NCI-H510A (cell line): ENCODE measurements at places on chromosomes 11 and 22.

DNA sequence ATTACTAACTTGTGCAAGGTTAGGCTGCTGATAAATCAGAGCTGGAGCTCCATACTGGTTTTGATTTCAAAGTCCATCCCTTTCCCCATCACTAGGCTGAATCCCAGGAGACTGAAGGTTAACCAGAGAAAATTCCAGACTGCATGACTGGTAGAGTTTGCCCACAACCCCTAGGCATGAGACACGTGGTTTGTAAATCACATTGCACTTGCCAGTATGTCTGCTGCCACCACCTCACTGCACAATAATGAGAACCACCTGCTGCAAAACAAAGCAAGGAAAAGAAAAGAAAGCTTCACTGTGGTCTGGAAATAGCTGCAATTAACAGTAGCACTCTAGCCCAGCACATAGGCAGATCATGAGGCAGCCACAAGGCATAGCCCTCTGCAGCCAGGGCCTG lies 67.6 kb upstream of the NTM start:
- DNase-seq: no peak

DNA sequence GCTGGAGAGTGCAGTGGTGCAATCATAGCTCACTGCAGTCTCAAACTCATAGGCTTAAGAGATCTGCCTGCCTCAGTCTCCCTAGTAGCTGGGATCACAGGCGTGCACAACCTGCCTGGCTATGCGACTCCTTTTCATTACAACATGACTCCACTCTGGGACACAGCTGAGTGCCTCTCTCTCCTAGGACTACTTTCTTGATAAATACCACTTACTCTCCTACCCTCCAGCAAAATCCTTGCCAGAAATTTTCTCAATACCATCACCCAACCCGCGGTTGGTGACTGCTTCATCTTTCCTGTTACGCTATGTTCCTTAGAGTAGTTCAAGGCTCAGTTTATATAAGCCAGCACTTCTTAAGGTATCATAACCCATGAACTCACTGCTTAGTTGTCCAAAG lies 26.9 kb downstream of the ARFGAP3 start:
- DNase-seq: no peak

GRCh38 chr22:46969491-46969890 lies 207.0 kb downstream of the TBC1D22A start:
- DNase-seq: no peak

DNA sequence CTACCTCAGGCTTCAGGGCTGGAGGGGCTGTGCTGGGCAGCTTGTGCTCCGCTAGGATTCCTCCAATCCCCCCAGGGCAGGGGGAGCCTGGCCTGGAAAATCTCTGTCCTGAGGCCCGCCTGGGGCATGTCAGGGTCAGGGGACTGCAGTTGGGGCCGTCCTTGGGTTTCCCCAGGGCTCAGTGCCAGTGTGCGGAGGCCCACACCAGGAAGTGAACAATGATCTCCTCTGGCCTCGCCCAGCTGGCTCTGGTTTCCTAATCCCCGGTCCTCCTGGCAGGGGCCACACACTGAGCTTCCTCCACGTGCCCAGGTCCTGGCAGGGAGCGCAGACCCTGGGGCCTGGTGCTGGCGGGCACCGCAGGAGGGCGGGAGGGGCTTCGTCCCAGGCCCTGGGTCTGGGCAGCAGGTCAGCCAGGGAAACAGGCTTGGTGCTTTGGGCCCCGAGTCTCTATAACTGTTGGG lies 1.4 kb upstream of the MUC2 start:
- DNase-seq: no peak

GRCh38 chr22:20853236-20853660 lies 5.4 kb downstream of the PI4KA start:
- no peak for DNase-seq

DNA sequence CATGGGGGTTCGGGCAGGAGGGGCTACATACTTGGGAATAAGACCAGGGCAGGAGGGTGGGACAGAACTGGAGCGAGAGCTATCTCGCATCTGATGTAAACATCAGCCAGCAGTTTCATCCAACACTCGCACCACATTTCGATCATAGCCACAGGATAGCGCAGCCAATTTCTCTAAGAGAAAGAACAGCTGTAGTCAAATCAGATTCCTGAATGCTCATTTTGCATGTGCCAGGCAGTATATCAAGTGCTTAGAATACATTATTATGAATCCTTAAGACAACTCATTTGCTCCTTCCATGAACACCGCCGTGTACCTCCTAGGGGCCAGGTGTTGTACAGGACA lies 14.5 kb downstream of the DGCR2 start:
- no peak for DNase-seq

DNA sequence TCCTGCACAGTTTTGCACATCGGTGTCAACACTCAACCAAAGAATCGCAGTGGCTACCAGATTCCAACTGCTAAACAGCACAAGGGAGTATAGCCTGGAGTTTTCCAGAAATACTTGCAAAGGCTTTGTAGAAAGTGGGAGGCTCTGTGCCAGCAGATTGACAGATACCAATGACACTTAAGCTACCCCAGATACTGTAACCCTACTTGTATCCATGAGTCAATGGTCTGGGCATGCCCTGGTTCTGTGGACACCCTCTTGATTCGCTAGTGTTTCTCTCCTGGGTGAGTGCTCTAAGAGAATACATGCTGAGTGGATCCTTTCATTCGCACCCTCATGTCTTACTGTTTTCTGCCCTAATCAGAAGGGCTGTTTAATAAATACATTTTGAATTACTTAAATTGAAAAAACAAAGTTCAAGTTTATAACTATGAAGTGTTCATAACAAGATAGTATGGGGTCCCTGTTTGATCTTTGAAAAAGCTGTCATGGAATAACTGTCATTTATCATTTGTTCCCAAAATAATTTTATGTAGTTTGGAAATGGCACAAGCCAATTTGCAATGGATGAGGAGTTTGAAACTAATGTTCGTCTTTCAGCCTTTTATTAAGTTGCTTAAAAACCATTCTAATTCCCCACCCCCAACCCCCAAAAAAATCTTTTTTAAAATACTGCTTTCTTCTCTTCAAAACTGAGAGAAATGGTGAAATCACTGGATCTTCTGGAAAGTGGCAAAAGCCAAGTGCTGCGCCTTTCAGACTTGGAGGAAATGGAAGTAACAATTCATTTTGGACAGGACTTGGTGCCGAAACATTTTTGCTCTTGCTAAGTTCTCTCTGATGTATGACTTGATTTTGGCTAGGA lies 600.5 kb upstream of the TENM4 start:
- DNase-seq: no peak

DNA sequence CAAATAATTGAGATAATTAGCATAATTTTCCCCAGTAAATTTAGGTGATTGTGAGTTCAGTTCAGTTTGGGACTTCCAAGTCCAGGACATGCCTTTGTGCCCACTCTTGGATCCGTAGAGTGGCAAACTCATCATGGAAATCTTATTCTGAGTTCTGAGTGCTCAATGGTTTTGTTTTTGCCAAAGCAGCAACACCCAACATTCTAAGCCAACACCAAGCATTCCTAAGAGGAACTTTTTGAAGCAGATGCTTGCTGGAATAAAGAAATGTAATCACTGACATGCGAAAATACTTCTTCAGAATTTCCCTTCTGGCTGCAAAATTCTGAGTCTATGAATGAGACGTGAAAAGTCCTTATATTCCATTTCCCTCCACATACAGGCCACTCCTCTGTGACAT lies 10.4 kb downstream of the MMP27 start:
- no peak for DNase-seq

DNA sequence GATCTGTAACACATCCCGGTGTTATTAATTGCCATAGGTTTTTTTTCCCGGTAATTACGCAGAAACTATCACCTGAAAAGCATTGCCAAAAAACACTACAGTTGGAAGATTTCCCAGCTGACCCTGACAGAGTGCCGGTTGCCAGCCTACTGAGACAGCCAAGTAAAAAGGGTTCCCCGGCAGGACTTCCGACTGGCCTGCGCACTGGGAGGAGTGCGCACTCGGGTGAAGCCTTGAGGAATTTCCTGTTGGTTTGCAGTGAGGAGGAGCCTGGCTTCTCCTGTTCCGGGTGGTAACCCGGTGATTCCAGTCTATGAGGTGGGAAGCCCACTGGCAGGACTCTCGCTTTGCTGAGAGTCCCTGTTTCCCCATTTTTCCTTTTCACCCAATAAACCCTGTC lies 52.1 kb downstream of the CNTF start:
- DNase-seq: no peak

- DNase-seq: peak; percentile 73
Observed at GRCh38 chr11:72058416-72059034, 21.8 kb downstream of the NUMA1 start.

GRCh38 chr11:131734871-131735270 lies 364.5 kb downstream of the NTM start:
- DNase-seq: no peak

GRCh38 chr11:11622772-11623171 lies 967 bp upstream of the GALNT18 start:
- DNase-seq: no peak

DNA sequence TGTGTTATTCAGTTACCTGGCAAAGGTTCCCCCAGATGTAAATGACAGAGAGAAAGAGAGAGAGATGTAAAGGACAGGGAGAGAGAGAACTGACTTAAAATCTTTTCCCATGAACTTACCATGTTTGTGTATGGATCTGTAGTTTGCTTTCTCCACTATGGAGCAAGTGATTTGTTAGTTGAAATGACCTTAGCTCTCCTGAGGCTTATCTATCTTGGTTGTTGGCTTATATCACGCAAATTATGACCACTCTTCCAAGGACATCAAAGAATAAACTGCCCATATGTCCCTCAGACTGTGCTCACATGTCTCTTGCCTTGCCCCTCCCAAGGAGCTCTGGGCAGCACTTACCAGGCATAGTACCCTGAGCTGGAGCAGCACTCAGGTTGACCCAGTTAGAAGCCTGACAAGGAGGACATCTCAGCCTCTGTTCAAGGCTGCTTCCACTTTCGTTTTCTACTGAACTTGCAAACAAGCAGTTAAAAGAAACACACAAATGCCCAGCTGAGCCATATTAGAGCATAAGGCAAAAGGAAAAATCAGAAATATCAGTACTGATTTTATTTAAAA lies 95.3 kb upstream of the RCN1 start:
- no peak for DNase-seq

DNA sequence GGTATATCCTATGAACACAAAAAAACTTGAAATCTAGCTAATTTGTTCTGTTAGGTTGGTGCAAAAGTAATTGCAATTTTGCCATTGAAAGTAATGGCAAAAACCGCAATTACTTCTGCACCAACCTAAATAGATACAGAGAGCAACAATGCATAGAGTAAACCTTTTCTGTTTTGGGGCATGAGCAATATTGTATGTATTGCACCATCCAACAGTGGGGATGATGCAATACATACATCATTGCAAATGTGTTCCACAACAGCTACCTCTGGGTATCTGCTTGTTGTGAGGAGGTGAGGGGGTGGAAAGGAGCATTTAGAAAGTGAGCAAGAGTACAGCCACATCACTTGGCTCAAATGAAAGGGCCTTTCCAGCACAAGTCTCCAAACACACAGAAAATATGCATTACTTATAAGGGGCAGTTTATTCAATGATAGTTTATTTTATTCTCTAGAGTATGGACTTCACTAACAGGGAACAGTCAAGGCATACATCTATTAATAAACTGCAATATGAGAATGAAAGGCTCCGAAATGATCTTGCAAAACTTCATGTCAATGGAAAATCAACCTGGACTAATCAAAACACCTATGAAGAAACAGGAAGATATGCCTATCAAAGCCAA lies 77.3 kb downstream of the DEUP1 start:
- DNase-seq: no peak

DNA sequence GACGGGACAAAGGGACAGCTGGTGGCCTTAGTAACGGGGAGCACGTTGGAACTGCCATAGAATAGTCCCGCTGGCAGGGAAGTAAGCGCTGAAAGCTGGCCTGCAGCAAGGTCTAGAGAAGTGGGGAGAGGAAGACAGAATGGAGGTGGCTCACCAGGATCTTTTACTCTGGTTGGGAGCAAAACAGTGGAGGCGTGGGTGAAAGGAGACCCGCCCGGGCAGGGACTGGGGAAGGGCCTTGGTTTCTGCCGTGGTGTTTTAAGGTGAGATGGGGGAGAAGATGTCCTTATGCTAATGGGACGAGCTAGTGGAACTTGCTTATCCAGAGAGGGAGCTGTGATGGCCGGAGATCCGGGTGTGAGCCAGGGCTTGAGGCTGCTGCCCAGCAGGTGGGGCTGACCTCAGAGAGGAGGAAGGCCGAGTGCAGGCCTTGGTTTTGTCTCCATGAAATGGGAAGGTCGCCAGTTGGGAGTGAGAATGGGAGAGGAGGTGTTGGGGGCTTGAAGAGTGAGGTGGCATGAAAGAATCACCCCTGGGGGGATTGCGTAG lies 56.4 kb upstream of the CTTN start:
- DNase-seq: no peak

- no peak for DNase-seq
Observed at GRCh38 chr22:24051568-24051967, 40.5 kb downstream of the CABIN1 start.

DNA sequence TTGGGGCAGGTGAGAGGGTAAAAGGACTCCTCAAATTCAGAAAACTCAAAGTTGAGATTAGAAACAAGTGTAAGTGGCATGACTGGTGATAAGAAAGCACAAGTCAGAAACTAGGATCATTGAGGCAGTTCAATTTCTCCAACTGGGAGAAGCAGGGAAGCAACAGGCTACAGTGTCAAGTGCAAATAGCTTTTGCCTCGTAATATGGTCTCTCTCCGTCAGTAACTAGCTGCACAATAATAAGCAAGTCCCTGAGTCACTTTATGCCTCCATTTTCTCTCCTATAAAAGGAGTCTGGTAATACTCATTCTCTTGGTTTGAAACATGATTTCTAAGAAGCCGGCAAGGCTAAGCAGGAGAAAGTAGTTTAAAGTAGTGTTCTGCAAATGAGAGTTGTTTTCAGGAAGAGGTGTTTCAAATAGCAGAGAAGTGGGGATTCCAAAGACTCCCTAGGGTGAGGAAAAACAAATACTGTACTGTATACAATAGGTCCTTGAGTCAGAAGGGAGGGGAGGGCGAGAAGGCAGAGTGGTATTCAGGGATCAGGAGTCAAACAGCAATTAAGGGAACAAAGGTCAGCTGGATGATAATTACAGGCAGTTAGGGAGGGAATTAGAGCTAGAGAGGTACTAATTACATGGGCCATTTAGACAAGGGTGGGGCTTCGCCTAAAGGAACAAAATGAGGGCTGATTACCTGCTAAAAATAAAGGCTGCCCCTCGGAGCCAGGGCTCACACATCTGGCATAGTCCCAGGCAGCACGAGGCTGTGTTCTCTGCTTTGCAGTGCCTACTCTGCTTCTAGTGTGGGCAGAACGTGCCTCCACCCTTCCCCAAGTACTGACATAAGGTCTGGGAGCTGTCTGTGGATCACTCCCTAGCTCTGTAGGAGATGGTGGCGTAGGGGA lies 96.0 kb upstream of the BDNF start:
- no peak for DNase-seq

GRCh38 chr11:128463371-128463829 lies 124.0 kb downstream of the ETS1 start:
- DNase-seq: no peak

DNA sequence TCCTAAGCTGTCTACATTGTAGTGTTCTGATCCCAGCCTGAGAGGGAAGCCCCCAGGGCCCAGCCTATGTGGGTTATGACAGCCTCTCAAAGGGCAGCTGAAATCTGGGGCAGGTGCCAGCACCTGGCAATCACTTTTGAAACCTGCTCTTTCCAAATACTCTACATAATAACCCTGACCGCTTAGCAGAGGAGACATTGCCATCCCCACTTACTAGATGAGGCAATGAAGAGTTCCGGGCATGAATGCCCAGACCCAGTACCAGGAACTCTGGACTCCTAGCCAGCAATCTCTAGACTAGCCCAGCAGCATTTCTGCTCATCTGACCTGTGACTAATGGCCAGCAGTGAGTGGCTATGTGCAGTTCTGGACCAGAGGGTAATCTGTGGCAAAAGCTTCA lies 412.4 kb upstream of the CADM1 start:
- no peak for DNase-seq

- no peak for DNase-seq
Observed at GRCh38 chr22:40218152-40218551, 40.4 kb downstream of the TNRC6B start.
